Activated T-cell treated with anti-CD3 and anti-CD28 coated beads, Interleukin-2, amount 50 U/mL, for 24 hours (primary cell): ENCODE measurements at places on chromosomes 1 and 21.

DNA sequence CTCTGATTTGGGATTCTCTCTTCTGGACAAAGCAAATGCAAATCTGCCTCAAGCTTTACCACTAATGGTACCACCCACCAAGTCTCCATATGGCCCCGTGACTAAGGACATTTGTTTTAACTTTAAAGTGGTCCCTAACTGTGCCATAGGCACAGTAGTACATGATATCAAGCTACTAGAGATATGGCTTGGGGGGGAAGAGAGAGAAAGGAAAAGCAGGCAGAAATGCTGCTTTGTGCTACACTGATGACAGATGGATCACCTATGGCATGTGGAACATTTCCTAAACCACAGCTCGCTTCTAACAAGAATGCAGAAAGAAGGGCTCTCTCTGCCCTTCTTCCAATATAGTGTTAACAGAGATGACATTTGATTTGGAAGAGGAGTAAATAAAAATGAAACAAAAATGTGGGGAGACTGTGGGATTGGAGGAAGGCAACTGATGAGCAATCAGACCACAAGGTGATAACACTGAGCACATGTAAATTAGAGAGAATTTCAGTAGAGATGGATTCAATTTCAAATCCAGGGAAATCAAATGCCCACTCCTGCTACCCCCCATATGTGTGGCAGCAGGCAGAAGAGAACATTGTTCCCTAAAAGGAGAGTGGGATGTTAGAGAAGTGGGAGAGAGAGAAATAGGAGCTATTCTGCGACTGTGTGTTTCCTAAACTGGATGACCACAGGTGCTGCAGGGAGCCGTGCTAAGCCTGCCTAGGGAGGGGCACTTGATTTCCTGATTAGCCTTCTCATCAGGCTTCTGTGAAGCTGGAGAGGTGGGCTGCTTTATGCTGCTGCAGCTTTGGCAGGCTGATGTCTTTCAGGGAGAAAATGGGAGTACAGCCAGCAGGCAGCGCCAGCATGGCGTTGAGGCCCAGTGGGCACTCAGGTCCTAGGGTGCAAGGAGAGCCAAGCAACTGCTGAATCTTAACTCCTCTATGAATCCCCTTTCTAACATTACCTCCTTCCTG is 75.3 kb downstream of the ZNF648 start:
- DNase-seq, result no peak

DNA sequence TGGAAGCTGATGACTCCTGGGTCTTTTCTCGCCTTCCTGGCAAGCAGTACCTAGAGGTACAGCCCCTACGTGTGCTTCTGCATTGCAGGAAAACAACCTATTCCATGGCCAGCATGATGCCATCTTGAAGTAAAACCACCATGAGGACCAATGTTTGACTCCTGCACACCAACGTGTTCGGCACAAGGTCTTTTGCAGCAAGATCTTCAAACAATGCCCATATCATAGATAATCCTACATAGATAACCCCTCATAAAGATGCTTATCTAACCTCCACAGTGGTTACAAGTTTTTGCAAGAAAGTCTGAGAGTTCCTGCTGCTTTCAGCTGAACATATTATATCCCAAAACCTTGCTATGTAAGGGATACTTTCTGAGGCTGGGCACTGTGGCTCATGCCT is 141.1 kb upstream of the MAP1LC3C start:
- no peak for DNase-seq

DNA sequence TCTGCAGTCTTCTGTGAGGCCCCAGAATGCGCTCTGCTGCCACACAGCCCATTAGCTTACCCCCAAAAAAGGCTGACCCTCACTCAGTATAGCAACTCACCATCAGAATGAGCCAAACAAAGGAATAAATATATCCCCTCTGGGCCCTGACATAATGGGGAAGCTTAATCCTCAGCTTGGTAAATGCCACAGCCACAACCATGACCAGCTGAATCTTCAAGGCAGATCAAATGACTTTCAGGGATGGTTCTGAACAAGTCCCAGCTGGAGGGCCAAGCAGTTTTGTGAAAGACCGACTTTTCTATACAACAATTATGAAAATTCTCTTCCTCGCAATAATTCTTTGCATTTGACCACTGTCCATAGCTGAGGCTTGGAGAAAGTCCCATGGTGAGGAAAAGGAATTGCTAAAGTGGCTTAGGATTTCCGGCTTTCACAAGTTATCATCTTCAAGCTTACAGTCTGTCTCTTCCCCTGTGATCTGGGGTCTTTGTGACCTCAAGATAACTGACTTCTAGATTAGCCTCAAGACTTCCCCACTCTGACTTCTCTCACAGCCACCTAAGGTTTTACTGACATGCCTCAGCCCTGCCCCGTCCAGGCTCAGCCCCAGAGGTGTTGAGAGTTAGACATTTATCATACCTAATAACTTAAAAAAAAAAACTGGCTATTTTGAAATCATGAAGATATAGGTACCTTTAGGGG is 47.8 kb upstream of the PBX1 start:
- no peak for DNase-seq

DNA sequence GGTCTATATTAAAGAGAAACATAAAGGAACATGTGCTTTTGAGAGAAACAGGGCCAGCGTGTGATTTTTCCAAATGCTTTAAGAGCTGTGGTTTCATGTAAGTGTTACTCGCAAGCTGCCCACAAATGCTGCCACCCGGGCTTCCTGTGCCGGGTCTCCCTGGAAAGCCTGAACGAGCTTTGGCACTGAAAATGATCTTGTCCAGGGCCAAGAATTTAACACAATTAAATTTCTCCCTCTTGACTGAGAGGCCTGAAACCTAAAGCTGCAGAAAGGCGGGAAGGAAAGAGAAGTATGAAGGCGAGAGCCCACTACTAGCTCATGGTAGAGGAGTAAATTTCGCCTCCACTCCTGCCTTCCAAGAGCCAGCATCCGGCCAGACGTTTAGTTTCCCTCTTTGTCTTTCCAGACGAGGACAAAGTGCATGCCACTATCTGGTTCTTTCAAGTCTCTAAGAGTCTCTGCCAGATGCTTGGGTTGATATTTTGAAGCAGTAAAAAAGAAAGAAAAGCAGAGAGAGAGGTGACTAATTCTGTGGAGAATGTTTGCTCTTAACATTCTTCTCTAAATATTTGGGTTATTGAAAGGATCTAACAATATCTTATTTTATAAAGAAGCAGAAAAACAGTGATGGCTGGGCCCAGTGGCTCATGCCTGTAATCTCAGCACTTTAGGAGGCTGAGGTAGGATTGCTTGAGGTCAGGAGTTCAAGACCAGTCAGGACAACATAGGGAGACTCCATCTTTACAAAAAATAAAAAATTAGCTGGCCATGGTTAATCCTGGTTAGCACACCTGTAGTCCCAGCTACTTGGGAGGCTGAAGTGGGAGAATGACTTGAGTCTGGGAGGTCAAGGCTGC is 100.0 kb upstream of the HNRNPU start:
- peak; percentile 32 for DNase-seq

- no peak for DNase-seq
These were observed 283.1 kb downstream of the GRIK1 start for GRCh38 chr21:29656504-29657239.

GRCh38 chr1:190608282-190608681 is 130.6 kb upstream of the BRINP3 start:
- no peak for DNase-seq

GRCh38 chr1:207240325-207241101 is 81.0 kb upstream of the CD55 start:
- DNase-seq, result no peak

- no peak for DNase-seq
These were observed 869.2 kb downstream of the MRPL39 start for GRCh38 chr21:24738063-24738462.

GRCh38 chr1:107532318-107532717 is 391.5 kb downstream of the NTNG1 start:
- DNase-seq, result no peak

DNA sequence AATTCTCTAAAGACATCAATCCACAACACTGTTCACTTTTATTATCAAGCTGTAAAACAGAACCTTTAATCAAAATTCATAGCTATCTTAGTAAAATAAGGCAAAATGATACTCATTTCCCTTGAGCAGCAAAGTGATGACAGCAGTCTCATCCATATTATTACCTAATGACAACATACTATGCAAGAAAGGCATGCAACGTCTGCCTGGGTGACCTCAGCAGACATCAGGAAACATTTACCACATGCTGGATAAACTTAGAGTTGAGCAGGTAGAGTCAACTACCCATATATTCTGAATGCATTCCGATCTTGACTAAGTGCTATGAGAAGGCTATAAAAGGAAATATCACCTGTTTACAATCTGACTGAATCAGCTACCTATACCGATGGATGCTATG is 145.1 kb downstream of the SIPA1L2 start:
- DNase-seq, result no peak

DNA sequence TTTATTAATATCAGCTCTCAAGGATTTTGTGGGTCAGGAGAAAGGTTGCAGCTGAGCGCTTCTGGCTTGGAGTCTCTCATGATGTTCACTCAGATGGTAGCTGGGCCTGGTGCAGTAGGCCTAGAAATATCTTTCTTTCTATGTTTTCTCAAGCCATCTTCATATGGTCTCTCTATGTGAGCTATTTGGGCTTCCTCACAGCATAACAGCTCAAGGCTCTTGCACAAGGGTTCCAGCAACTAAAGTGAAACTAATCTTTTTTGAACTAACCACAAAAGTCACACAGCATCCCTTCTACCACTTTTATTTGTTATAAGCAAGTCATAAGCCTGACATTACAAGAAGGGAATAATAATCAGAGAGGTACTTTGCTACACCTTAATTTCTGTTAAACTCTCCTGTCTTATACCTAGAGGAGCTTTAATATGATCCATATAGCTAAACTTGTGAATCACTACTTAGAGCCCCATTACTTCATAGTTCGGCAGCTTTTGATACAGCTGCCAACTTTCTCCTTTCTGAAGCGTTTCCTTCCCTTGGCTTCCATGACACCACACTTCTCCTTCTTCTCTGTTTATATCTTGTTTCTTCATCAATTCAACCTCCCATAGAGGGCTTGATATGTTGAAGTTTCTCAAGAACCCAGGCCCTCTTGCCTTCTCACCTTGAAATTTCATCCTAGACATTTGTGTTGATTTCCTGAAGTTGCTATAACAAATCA is 720.2 kb downstream of the LTN1 start:
- no peak for DNase-seq

DNA sequence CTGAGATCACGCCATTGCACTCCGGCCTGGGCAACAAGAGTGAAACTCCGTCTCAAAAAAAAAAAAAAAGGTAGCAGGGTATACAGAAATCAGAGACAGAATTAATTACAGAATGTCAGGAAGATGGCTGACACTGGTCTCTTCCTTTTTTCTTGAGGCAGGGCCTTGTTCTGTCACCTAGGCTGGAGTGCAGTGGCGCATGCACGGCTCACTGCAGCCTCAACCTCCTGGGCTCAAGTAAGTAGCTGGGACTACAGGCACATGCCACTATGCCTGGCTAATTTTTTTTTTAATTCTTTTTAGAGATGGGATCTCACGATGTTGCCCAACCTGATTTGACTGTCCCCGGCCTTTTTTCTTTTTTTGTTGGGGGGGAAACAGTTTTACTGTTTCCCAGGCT is 16.4 kb downstream of the RNU5D-1 start:
- no peak for DNase-seq

DNA sequence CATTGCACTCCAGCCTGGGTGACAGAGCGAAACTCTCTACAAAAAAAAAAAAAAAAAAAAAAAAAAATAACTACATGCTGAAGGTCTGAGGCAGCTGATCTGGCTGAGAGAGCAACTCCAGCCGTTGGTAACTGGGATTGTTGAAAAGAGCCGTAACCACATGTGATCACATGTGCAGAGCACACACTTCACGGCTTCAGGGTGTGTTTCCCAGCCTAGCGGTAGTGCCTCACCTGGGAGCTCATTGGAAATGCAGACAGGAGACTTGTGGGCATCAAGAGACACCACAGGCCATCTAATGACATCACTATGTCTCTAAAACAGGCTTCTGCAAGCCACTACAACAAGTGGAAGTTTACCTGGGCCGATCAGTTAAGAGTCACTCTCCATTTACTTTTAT is 11.8 kb upstream of the OTUD7B start:
- no peak for DNase-seq

GRCh38 chr1:94481473-94481933 is 60.1 kb downstream of the F3 start:
- peak; percentile 33 for DNase-seq

- DNase-seq, result no peak
These were observed 53.1 kb downstream of the MEGF6 start for GRCh38 chr1:3558036-3558726.

- DNase-seq, result no peak
These were observed 20.8 kb downstream of the CNST start for GRCh38 chr1:246587032-246587431.

DNA sequence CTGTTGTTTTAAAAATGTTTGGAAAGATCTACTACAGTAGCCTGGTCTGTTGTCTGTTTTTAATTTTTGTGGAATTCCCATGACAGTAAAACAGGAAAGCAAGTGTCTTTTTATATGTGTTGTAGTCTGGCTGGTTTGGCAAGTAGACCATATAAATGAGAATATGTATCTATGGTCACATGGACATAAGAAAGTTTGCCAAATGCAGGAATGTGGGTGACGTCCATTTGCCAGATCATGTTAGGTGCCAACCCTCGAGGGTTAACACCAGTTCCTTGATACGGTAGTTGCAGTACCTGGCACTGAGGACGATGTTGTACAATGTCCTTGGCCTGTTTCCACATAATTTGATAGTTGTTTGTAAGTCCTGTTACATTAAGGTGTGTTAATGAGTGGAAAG is 6.2 kb downstream of the DAP3 start:
- DNase-seq, result no peak

GRCh38 chr21:45055861-45056260 is 18.5 kb upstream of the ADARB1 start:
- no peak for DNase-seq

- no peak for DNase-seq
These were observed 1.7 kb downstream of the GPR137B start for GRCh38 chr1:236144033-236144432.

- no peak for DNase-seq
These were observed 2.2 kb downstream of the NUDC start for GRCh38 chr1:26923711-26924110.
